ENCODE measurements at places on chromosomes 7 and 10. TPM values are rescaled to one million over a fixed set of nuclear protein-coding genes. Genes with fewer than 3 reads are reported as not detected.

TMEM270 gene
- total RNA-seq: not detected

CREB5 gene
- total RNA-seq: 23.6 TPM

PDZD7 gene
- 5.9 TPM for total RNA-seq

SMKR1 gene
- total RNA-seq: 2.2 TPM

MACC1 gene
- 0.18 TPM for total RNA-seq

PRPS1L1 gene
- not detected for total RNA-seq

GIMAP4 gene
- 6.4 TPM for total RNA-seq

PCLO gene
- total RNA-seq: 66.6 TPM

NRG3 gene
- total RNA-seq: 27.1 TPM

IFIT5 gene
- total RNA-seq: 35.0 TPM

ARHGEF5 gene
- total RNA-seq: 1.2 TPM

TSPAN15 gene
- 15.1 TPM for total RNA-seq

TRIM4 gene
- total RNA-seq: 20.7 TPM

FAM25A gene
- not detected for total RNA-seq

PON1 gene
- total RNA-seq: not detected

ITGA8 gene
- total RNA-seq: 19.8 TPM

FXYD4 gene
- not detected for total RNA-seq
